ENCODE measurements at places on chromosomes 16 and 17.

- no peak for DNase-seq
Observed at GRCh38 chr17:74119965-74120364, 83.5 kb upstream of the RPL38 start.

- no peak for DNase-seq
Observed at GRCh38 chr16:76276745-76277438, at the start of gene CNTNAP4. CNTNAP4 (plus strand) TSS chr16:76277401; CDS start chr16:76277663, 262 bp downstream.

DNA sequence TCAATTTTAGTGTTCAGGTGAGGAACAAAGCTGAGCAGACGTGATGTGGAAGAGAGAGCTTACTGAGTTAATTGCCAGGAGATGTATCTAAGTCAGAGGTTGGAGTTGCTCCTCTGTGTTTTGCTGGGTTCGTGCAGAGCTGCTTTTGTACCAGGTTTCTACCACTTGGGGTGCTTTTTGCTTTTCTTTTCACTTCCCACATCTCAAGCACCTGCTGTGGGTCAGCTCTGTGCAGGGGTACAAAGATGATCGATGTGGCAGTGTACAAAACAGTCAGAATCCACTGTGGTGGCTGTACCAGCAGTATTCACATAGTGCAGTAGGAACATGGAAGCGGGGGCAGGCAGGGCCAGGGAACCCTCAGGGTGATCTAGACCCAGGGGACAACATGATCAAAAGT is 14.8 kb downstream of the UNK start:
- DNase-seq, result no peak

GRCh38 chr17:6543079-6544010 is 13.0 kb downstream of the PITPNM3 start:
- DNase-seq, result no peak

GRCh38 chr16:27826893-27827289 is 236.6 kb downstream of the GSG1L start:
- DNase-seq, result no peak

DNA sequence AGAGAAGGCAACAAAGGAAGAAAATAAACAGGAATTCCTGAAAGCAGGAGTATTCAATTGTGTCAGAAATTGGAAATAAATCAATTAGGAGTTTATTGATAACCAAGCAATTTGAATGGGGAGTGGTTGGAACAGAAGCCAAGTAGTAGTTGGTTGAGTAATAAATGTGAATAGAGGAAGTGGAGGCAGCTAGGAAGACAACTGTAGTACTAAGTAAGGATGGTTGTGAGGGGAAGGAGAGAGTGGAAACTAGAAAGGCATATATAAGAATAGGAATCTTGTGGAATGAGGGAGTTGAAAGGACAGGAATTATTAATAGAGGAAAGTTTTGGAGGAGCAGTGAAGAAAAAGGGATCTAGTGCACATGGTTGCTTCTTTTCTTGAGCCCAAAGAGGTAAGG is 34.4 kb downstream of the NFAT5 start:
- DNase-seq, result no peak

- no peak for DNase-seq
Observed at GRCh38 chr17:41462705-41463104, 4.5 kb downstream of the KRT32 start.

DNA sequence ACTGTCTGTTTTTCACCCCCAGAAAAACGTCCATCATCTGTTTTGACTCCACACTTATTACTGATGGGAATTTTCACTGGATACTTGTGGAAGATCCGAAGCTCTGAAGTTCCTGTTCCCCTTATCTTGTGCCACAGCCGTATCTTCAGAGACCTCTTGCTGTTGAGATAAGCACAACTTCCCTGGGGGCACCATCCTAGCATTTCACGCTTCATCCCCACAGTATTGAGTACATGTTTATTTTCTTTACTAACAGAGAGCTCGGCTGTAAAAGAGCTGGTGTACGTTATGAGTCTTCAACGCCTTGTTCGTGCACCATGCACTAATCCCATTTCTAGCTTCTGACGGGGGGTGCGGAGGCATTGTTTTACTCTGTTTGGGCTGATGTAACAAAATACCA is 813.6 kb upstream of the EEF2KMT start:
- DNase-seq, result no peak

DNA sequence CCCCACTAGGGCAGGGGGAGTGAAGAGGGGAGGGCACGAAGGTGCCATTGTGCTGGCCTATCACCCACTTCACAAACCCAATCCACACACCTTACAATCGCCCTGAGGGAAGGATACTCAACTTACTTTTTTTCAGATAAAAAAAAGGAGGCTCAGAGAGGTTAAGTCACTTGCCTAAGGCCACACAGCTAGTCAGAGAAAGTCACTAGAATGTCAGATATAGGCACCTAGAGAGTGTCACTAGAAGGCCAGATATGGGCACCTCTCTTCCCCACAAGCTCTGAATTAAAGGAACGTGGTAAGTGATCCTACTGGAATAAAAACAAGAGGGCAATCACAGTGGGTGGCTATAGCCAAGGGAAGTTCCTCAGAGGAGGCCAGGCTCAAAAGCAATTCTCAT is 204.5 kb upstream of the ASIC2 start:
- no peak for DNase-seq

DNA sequence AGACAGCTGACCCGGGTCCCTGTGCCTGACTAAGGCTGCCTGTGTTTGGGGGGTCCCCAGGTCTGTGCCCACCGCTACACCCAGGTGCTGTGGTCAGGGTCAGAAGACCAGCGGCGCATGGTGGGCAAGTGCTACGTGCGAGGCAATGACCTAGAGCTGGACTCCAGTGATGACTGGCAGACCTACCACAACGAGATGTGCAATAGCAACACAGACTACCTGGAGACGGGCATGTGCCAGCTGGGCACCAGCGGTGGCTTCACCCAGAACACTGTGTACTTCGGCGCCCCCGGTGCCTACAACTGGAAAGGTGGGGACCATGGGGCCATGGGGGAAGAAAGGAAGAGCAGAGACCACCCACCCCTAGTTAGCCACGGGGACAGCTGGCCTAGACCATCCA is 12.1 kb downstream of the ITGA3 start:
- DNase-seq, result no peak

GRCh38 chr16:66159987-66160386 is 206.5 kb upstream of the CDH5 start:
- no peak for DNase-seq

Measured in skeletal muscle cell (primary cell).